A172 (cell line): ENCODE measurements at places on chromosomes 4 and X. TPM values are rescaled to one million over a fixed set of nuclear protein-coding genes. Genes with fewer than 3 reads are reported as not detected.

IQCM gene
- total RNA-seq, result 0.21 and 0.65 TPM in 2 replicates

SPINK2 gene
- total RNA-seq, result not detected in 2 replicates

GPRIN3 gene
- total RNA-seq, result 0.41 and 0.79 TPM in 2 replicates

TMEM35A gene
- total RNA-seq, result not detected in 2 replicates

ELK1 gene
- total RNA-seq, result 27.2 and 31.2 TPM in 2 replicates

SLC6A8 gene
- total RNA-seq, result 17.1 and 25.6 TPM in 2 replicates

LINC00632 gene
- 0.48 and 2.2 TPM in 2 replicates for total RNA-seq

PAGE1 gene
- total RNA-seq, result 1.1 TPM in 1 of 2 replicates, not detected in the other

FAM9B gene
- total RNA-seq, result not detected in 2 replicates

SASH3 gene
- total RNA-seq, result not detected in 2 replicates

CDKN2AIP gene
- 23.3 and 25.5 TPM in 2 replicates for total RNA-seq

PDE6B gene
- not detected in 2 replicates for total RNA-seq

GPRASP1 gene
- 0.26 and 0.29 TPM in 2 replicates for total RNA-seq

ARX gene
- total RNA-seq, result 0.03 and 0.19 TPM in 2 replicates

SHOX gene
- not detected in 2 replicates for total RNA-seq

TKTL1 gene
- not detected in 2 replicates for total RNA-seq

MOB1B gene
- 4.6 and 7.0 TPM in 2 replicates for total RNA-seq

ADAM29 gene
- not detected in 2 replicates for total RNA-seq

MAGEB10 gene
- not detected in 2 replicates for total RNA-seq

CDKL2 gene
- total RNA-seq, result not detected in 2 replicates

TAB3 gene
- total RNA-seq, result 29.9 and 33.5 TPM in 2 replicates

CYBB gene
- 0.19 TPM in 1 of 2 replicates, not detected in the other for total RNA-seq

GPR34 gene
- total RNA-seq, result not detected in 2 replicates

NSD2 gene
- total RNA-seq, result 63.5 and 70.0 TPM in 2 replicates

GLRA2 gene
- not detected in 2 replicates for total RNA-seq

SOWAHD gene
- 0.72 TPM in 1 of 2 replicates, not detected in the other for total RNA-seq

GAGE1 gene
- 2.7 and 15.5 TPM in 2 replicates for total RNA-seq
